Cardiac fibroblast (primary cell): ENCODE measurements at places on chromosomes 11 and 22.

DNA sequence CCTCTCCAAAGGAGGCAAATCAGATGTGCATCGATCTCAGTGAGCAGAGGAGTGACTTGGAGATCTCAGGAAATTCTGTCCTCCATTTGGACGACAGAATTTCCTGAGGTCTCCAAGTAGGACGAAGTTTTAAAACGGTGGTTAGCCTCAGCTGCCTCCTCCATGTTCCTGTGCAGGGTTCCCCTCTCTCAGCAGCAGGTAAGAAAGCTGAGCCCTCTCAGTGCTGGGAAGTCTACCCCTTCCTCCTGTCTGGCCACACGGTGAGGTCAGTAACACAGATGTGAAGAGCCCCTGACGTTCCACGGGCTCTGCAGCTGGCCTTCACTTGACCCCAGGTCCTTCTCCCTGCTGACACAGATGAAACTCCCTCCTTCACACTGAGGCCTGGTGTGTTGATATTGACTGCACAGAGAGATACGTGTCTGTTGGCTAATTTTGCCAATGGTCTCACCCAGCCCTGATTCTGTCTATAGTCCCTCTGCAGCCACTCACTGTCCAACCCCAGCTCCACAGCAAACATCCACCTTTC lies 607.4 kb upstream of the B3GAT1 start:
- no peak for DNase-seq

GRCh38 chr22:24695561-24696511 lies 78.7 kb downstream of the PIWIL3 start:
- DNase-seq = peak; percentile 63

DNA sequence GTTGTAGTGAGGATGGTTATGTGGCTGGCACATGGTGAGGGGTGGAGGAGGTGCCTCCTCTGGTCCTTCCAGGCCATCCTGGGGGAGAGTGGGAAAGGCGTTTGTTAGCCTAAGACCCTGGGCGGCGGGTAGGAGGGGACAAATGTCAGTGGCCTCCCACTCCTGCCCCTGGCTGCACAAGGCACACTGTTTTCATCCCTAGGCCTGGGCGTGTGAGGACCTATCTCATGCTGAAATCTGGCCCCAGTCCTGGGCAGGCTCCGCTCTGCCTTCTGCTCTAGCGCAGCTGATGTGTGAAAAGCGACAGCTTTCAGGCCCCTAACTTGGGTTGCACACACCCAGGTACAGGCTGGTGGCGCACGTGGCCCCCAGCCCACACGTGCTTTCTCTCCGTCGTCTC lies 32.1 kb downstream of the DAGLA start:
- DNase-seq = no peak

DNA sequence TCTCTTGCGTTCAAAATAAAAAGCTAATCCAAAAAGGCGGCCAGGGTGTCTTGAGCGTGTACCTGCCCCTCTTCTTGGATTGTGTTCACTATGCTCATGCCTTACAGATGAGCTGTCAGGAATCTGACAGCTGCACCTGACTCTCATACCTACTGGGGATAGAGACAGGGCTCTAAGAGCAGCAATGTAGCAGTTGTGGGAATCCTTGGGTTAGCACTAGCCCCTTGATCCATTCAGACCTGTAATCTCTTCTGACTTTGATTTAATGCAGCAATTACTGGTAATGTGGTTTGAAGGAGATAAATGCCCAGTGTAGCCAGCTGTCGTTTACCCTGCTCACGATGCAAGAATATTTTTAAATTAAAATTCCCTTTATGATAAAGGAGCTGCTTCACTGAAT lies 145.8 kb downstream of the APOL5 start:
- no peak for DNase-seq

DNA sequence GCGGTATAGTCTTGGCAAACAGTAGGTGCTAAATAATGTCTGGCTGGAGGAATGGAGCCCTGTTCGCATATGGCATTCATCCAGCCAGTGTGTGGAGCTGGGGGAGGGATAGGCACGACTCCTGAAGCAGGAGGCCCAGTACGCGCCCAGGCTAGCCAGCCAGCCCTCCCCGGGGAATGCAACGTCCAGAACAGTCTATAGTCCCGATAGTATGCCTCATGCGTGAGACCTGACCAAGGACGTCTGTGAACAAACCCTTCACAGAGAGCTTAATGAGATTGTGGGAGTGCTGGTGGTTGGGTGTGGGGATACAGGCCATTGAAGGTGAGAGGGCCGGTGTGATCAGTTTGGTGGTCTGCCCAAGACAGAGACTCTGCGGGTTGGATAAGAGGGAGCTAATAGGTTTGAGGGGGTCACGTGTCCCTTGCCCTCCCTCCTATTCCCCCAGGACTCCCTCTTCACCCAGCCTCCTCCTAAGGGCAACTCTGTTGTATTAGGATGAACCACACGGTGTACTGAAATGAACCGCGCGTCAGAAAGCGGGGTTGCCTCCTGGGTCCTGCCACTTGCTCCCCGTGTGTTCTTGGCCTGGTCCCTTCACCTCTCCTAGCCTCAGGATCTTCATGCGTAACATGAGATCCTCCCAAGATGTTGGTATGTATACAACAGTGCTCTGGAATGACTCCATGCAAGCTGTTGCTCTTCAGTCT lies 987 bp upstream of the GRIK4 start:
- no peak for DNase-seq

DNA sequence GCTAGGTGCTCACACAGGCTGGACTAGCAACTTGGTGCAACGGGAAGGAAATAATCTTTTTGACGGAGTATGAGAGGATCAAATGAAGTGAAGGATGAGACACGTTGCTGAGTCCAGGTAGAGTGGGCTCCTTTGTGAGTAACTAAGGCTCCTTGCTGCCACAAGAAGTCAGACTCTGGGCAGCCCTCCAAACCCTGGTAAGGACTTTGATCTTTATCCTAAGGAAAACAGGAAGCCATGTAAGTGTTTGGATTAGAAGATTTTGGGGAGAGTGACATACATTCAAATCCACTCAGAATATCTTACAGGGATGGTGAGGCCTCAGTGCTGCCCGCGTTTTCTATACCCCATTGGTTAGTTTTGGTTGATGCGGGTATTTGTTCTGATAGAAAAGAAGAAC lies 155.9 kb upstream of the RAG2 start:
- no peak for DNase-seq

- DNase-seq = peak; percentile 56
Observed at GRCh38 chr11:107699371-107700285, 12.2 kb downstream of the SLN start.

GRCh38 chr11:43359422-43359818 lies 700 bp downstream of the TTC17 start:
- DNase-seq = peak; percentile 40

DNA sequence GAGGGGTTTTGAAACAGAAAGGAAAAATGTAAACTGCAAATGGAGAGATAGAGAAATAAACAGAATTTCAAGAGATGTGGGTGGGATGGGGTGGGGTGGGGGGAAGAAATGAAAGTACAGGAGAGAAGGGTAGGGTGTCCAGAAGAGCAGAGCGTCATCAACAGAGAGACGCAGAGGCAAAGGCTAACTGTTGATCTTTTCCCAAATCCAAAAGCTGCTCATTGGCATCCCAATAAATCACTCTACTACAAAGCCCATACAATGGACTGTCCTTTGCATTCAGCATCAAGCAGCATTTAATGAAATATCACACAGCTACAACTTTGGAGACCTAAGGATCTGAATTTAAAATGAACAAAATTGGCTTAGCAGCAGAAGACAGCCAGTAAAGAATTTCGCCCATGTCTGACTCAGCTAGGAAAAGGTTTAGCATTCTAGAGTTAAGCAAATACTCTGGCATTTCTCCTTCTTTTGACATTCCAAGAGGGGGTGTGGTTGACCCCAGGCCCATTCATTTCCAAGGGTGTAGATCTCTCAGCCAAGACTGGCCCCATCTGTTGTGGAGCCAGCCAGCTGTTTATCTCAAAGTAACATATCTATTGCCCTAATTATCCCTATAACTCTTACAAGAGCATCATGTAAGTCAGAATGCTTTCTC lies 1.5 kb downstream of the RAB30 start:
- peak; percentile 80 for DNase-seq
